Stimulated activated CD8-positive, alpha-beta memory T cell treated with anti-CD3 and anti-CD28 coated beads, Interleukin-15, amount 100 ng/mL, for 24 hours (primary cell): ENCODE measurements at places on chromosomes 11 and 22.

GRCh38 chr11:63698976-63699733, 17.9 kb downstream of the RTN3 start:
- no peak for DNase-seq

- no peak for DNase-seq
Measured at GRCh38 chr11:43706631-43707030, 26.1 kb downstream of the HSD17B12 start.

DNA sequence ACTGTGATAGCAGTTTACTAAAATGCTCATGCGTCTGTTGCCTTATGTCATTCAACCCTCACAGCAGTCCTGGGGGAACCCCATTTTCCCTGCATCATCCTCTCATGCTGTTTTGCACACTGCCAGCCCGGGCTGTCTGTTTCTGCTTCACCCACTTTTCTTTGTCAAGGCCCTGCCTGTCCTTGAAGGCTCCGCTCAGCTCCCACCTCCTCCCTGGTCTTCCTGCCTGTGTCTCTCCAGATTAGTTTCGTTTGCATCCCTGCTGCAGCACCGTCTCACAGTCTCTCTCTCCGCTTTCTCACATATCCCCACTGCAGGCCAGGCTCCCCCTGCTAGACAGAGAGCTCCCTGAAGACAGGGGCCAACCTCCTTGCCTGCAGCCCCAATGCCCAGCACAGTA, 29.9 kb downstream of the SERPINH1 start:
- no peak for DNase-seq

DNA sequence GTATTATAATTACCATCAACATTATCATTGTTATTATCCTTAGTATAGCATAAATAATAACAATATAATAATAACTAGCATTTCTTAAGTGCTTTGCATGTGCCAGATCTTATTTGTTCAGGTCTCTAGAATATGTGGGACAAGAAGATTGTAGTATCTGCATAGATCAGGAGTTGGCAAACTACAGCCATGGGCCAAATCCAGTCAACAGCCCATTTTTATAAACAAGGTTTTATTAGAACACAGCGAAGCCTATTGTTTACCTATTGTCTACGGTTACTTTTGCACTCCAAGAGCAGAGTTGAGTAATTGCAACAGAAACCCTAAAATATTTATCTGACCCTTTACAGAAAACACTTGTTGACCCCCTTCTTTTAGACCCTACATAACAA, 81.4 kb downstream of the SLC1A2 start:
- DNase-seq: no peak

- DNase-seq: no peak
Measured at GRCh38 chr22:21915624-21916308, 36.9 kb downstream of the PPM1F start.

- no peak for DNase-seq
Measured at GRCh38 chr22:44351685-44352377, 39.1 kb upstream of the SHISAL1 start.

DNA sequence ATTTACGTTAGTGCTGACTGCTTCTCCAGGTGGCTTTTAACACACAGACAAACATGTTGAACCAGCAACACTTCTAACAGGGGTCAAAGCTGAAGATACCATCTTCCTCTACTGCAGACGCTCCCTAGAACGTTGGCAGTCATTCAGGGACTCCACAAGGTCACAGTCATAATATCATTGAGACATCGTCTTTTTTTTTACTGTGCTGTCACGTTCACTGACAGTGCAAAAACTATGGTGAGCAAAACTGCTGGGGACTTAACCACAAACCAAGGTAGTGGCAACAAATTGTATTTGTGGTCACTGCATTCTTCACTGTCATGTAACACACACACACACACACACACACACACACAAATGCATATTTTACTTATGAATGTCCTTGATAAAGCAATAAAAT, 244.9 kb downstream of the CASP12 start:
- no peak for DNase-seq

GRCh38 chr11:2751523-2752203, 51.9 kb upstream of the KCNQ1OT1 start:
- no peak for DNase-seq

GRCh38 chr11:73215191-73216134, 2.6 kb upstream of the P2RY2 start:
- DNase-seq: no peak

- DNase-seq: no peak
Measured at GRCh38 chr11:117187007-117187406, 8.5 kb downstream of the SIDT2 start.

GRCh38 chr11:2467695-2468055, 22.9 kb downstream of the KCNQ1 start:
- no peak for DNase-seq

DNA sequence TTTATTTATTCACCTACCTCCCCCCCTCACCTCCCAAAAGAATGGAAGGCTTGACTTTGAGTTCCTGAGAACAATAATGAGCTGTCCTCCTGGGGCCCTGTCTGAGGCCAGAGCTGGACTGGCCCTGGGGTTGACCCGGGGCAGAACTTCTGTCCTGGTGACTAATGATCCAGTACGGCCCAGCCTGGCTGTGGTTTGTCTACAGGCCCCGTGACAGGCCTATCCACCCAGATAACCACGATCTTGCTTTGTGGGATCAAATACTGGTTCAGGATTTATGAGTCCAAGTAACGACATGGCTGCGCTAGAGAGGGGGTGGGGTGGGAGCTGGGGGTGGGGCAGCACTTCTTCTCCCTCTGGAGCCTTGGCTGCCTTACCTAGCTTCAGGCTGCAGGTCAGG, 81.5 kb downstream of the WT1 start:
- no peak for DNase-seq

GRCh38 chr11:12693479-12694182, 19.4 kb downstream of the TEAD1 start:
- no peak for DNase-seq

DNA sequence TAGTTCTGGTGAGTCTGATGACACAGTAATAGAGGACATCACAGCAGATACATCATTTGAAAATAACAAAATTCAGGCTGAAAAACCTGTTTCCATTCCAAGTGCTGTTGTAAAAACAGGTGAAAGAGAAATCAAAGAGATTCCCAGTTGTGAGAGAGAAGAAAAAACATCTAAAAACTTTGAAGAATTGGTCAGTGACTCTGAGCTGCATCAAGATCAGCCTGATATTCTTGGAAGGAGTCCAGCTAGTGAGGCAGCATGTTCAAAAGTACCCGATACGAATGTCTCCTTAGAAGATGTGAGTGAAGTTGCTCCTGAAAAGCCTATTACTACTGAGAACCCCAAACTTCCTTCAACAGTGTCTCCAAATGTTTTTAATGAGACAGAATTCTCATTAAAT, 38.7 kb downstream of the RTN3 start:
- DNase-seq: no peak

GRCh38 chr11:40129266-40129665, 1330.2 kb downstream of the LRRC4C start:
- no peak for DNase-seq
